ENCODE measurements at places on chromosomes 1 and 21.

DNA sequence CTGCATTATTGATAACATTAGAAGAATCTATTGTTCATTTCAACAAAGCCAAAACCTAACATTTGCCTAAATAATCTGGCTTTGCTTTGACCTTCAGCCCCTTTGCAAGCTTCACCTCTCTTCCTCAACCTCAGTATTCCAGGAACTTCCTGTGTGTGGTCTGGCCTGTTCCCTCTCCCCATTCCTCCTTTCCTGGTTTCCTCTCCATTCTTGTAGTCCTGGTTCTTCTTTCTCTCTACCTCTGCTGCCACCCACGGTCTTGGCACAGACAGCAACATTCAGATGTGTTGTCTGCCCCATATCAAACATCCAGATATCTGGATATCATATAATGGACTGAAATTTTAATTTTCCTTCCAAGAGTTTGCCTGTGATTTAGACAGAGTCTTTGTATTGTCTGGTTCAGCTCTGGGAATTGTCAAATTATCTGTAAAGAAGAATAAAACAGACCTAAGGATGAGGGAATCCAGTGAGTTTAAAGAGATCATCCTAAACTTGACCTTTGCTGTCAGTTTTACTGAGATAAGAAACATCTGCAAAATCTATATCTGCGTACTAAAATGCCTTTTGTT, 148.1 kb upstream of the KCTD3 start:
- DNase-seq: no peak

- no peak for DNase-seq
These were observed 429.8 kb upstream of the VAMP3 start for GRCh38 chr1:7341145-7341905.

- no peak for DNase-seq
These were observed 86.5 kb downstream of the VPS13D start for GRCh38 chr1:12316331-12316730.

DNA sequence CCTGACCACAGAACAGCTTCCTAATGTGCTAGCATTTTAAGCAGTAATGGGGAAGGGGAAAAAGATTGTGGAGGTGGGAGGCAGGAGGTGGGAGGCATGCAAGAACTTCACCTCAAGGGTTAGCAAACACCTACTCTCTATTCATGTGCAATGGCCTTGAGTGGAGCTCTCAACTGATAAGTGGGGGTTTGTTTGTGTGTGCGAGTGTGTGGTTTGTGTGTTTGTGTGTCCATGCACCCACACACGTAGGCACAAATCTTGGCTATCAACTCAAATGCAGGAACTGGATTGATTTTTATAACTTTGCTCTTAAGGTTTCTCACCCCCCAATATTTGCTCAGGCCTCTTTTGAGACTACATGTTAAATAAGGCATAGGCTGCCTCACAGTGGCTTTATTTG, 78.6 kb downstream of the SYT6 start:
- no peak for DNase-seq
